ENCODE measurements at places on chromosomes 2 and 18.
A peak's percentile ranks its signal among the peaks of the same experiment; 100 is the strongest.

DNA sequence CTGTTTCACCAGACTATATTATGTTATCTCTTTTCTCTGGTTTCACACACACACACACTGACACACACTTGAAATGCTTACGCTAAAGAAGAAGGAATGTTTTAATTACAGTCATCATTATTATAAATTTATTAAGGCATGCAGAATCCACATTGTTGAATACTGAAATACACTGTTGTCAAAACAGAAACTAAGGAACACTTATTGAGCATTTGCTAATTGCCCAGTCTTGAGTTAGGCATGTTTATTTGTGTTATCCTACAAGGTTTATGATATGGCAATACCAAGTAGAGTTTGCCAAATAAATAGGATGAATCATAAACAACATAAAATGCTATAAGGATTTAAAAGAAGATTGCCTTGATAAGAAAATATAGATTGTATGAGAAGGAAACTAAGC is 917.0 kb upstream of the PIK3C3 start:
- no peak for DNase-seq

- DNase-seq, result peak; percentile 45
These were observed 1.2 kb downstream of the ANKRD23 start for GRCh38 chr2:96842600-96842999.

GRCh38 chr18:63878343-63878742 is 9.2 kb upstream of the SERPINB2 start:
- DNase-seq, result no peak

GRCh38 chr2:159798376-159798725 is 343 bp upstream of the CD302 start:
- no peak for DNase-seq

DNA sequence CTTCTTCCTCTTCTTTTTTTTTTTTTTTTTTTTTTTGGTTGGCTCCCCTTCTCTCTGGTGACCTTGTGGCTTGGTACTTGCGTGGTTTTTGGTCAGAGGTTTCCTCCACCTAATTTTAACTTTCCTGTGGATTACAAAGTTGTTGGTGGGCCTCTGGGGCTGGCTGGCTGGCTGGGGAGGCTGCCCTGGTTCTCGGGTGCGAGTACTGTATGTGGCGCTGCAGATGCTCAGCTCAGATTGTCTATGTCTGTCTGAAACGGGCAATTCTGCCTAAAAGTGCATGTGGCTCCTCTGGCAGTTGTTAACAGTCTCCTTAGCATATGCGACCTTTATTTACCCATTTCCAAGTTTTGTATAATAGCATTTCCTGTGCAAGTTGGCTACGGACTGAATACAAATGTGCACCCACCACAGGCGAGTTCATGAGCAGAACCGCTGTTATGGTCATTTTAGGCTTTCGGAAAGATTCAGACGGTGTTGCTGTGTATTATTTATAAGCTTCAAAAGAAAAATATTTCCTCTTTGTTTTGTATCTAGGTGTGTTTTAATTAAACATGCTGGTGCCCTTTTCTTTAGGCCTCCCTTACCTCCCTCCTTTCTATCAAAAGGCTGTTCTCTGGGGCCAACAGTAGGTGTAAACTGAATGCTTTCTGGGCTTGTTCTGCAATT is 4.4 kb downstream of the TBR1 start:
- DNase-seq, result no peak

DNA sequence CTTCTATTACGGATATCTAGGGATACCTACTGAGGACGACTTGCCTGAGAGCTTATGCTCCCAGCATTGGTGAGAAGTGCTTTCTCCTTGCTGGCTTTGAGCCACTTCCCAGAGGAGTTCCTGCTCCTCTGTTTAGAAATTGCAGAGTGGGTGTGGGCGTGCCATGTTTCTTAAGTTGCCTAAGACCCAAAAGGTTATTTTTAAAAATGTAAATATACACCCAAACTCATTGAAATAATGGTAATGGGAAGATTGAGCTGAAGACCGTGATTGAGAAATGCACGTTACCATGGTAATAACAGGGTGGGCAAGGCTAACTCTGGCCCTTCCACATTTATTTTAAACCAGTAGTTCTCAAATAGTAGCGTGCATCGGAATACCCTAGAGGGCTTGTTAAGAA is 17.2 kb upstream of the TMEM200C start:
- DNase-seq, result no peak

DNA sequence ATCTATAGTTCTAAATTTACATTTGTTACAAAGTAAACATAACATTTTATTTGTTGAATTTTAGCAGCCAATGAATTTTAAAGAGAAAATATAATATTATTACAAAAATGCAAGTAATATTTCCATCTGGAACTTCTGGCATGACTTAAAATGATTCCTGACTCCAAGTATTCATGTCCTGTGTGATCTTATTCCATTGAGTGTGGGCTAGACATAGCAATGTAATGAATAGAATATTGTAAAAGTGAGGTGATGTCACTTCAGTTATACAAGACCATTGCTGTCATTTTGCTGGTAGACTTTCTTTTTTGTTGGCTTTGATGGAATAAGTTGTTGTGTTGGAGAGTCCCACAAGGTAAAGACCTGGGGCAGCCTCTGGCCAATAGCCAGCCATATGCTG is 912.2 kb upstream of the PIK3C3 start:
- DNase-seq, result no peak

GRCh38 chr2:58715344-58715743 is 474.2 kb upstream of the FANCL start:
- no peak for DNase-seq

DNA sequence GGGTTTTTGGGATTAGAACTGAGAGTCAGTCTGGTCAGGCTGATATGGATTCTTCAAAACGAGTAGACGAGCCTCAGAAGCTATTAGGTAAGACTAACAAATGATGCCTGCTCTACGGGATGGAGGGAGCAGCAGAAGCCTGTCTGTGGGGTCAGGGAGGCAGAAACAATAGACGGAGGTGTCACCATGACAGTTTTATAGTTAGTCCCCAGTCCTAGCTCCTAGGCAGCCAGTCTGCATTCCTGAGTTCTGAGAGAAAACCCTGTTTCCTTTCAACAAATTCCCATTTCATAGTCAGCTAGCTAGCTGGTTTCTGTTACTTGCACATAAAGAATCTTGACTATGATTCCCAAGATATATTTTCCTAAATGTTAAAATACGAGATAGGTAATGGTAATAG is 542.1 kb downstream of the PID1 start:
- no peak for DNase-seq

GRCh38 chr18:74457725-74458421 is 765 bp upstream of the DIPK1C start:
- DNase-seq, result no peak

DNA sequence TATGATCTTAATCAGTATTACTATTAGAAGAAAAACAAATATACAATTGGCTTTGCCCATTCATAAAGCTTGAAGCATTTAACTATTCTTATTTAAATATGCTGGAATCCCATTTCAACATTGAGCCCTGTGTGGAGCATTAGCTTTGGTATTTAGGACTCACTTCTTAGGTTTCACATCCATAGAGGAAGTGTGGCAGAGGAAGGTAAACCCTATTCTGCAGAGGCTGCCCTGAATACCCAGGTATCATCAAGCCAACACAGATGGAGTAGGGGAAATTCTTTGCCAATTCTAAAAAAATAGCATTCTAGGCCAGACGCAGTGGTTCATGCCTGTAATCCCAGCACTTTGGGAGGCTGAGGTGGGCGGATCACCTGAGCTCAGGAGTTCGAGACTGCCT is 361.5 kb downstream of the FIGN start:
- DNase-seq, result no peak

All from RPMI8226 (cell line).